Left ventricle myocardium inferior (tissue), 1 donor: ENCODE measurements at places on chromosomes 6 and 20. TPM values are rescaled to one million over a fixed set of nuclear protein-coding genes. Genes with fewer than 3 reads are reported as not detected.

GRCh38 chr6:112695001-112695400, 347.9 kb downstream of the RFPL4B start:
- H3K4me1 ChIP-seq = peaks cover 11% of the 10 kb centered on the region
- H3K4me3 ChIP-seq = no peak overlapping the region
- no peaks in the 10 kb centered on the region for H3K27me3 ChIP-seq
- no peak for DNase-seq
- H3K36me3 ChIP-seq = no peaks in the 10 kb centered on the region

- H3K4me3 ChIP-seq = no peak overlapping the region
- H3K27ac ChIP-seq = peak overlapping the region; percentile 13
- H3K36me3 ChIP-seq = no peaks in the 10 kb centered on the region
- no peak for DNase-seq
Measured at GRCh38 chr6:164408868-164409267, 900.5 kb downstream of the C6orf118 start.

GRCh38 chr6:70797625-70798024, 129.9 kb downstream of the SMAP1 start:
- H3K27ac ChIP-seq = no peak overlapping the region
- no peaks in the 10 kb centered on the region for H3K27me3 ChIP-seq

- no peak for DNase-seq
- H3K36me3 ChIP-seq = no peaks in the 10 kb centered on the region
- no peak overlapping the region for H3K4me3 ChIP-seq
- no peaks in the 10 kb centered on the region for H3K27me3 ChIP-seq
- H3K4me1 ChIP-seq = peaks cover 8% of the 10 kb centered on the region
Measured at GRCh38 chr6:12592634-12593033, 123.9 kb upstream of the PHACTR1 start.

GRCh38 chr6:155314092-155314772, at the start of gene TFB1M:
TSS of gene TFB1M (minus strand) at chr6:155314484. CDS start at chr6:155314428, 56 bp downstream.
- H3K27ac ChIP-seq = peak within 1 kb of the TSS; percentile 96
- peak within 1 kb of the TSS; percentile 83 for H3K4me3 ChIP-seq
- H3K36me3 ChIP-seq = peaks cover 6% of the 10 kb centered on the region
- peaks cover 36% of the 10 kb centered on the region for H3K4me1 ChIP-seq
- peak; percentile 98 for DNase-seq
- no peaks in the 10 kb centered on the region for H3K27me3 ChIP-seq

DNA sequence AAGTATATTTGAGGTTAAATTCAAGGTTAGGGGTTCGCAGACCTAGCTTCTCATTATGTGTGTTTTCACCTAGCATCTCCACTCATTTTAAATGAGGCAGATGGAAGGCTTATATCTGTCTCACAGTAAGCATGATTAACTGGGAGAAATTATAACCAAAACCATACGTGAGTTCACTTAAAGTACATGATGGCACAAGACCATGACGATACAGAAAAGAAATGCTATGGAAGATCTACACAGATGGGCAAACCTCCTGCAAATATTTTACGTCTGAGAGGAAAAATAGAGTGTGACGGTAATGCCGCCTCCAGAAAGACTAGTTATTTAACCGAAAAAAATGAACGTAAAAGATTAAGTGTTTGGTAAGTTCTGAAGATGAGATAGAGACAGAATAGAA, 337.8 kb downstream of the FARS2 start:
- no peaks in the 10 kb centered on the region for H3K36me3 ChIP-seq
- no peak overlapping the region for H3K4me3 ChIP-seq
- no peaks in the 10 kb centered on the region for H3K27me3 ChIP-seq
- H3K4me1 ChIP-seq = no peaks in the 10 kb centered on the region

DNA sequence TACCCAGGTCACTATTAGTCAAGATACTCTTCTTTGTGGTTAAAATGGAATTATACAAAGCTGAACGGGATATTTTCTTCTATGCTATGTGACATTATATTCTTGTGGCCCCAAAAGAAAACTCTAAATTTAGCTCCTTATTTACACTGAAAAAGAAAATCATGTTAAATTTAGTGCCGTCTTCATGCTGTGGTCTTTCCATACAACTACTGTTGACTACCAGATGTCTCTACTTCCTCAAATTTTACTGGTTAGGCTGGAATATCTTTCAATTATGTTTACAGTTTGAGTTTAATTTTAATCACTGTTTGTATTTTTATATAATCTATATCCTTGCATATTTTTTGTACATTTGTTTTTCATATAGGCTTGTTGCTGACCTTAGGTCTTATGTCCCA, 95.6 kb upstream of the FOXO3 start:
- no peaks in the 10 kb centered on the region for H3K27me3 ChIP-seq
- H3K27ac ChIP-seq = no peak overlapping the region
- DNase-seq = no peak
- H3K36me3 ChIP-seq = no peaks in the 10 kb centered on the region
- no peak overlapping the region for H3K4me3 ChIP-seq

Gene ANKRD6
- total RNA-seq = 11.1 TPM

Gene TRMT6
- total RNA-seq = 7.2 TPM
